Pons (tissue), 1 donor: ENCODE measurements at places on chromosomes 5 and 9.

DNA sequence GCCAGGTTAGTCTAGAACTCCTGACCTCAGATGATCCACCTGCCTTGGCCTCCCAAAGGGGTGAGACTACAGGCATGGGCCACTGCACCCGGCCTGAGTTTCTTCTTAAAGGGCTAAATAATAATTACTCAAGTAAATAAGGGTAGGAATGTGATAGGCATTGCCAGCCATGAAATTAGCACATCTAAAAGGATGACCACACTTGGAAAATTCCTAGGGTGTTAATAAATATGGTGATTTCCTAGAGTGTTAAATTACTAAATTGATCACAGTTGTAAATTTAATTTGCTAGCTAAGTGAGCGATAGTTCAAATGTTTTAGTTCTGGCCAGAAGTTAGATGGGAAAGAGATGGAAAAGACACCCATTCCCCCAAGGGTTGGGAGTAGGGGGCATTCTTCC is 53.4 kb downstream of the UBAP1 start:
- DNase-seq: no peak

DNA sequence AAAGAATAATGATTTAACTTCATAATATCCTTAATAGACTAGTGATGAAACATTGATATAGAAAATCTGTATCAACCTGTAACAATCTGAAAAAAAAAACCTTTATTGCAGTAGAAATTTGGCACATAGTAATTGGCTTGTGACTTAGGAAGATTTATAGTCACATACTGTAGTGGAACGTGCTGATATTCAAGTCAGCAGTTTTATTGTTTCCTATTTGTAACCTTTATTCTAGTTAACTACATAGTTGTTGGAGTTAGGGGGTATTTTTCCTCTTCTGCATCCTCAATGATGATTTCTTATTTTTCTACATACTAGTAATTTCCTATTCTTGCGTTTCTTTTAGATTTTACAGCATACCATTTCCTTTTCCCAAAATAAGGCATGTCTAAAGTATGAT is 14.5 kb upstream of the LRRC70 start:
- no peak for DNase-seq

- DNase-seq: no peak
Measured at GRCh38 chr5:51091816-51092215, 291.4 kb upstream of the ISL1 start.

- no peak for DNase-seq
Measured at GRCh38 chr9:1490341-1491232, 440.4 kb downstream of the DMRT2 start.

- no peak for DNase-seq
Measured at GRCh38 chr5:160496784-160497183, 75.1 kb downstream of the PTTG1 start.

DNA sequence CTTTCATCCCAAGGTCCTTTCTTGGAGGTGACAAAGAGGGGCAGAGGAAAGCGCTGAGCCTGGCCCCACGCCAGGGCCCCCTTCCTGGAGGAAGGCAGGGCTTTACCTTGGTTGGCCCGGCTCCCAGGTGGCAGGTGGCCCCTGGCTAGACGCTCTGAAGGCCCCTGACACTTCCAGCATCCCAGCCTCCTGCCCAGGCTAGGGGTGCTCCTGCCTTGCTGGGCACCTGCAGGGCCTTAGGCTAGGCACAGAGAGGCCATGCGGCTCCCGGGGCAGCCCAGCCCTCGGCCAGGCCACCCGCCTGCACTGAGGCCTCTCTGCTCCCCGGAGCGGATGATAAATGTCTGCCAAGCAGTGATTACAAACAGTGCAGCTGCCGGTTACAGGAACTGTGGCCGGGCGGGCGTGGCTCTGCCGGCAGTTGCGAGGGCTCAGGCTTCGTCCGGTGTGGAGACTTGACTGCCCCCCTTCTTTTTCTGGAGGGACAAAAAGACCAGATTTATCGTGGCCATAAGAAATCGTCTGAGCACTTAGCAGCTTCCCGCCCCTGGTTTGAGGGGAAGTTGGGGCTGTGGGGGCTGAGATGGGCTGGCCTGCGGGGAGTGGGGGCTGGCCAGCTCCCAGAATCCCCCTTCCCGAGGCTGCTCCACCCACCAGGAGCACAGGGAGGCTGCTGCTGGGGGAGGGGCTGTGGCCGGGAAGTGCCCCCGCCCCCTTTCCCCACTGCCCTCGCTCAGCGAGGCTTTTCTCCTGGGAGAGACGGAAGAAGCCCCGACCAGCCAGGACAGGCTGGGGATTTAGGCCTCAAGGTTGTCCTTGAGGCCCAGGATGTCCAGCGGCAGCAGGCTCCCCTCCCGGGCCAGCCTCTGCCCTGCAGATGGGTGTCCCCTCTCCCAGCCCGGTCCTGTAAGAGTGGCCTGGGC is 31.6 kb upstream of the UBAC1 start:
- peak; percentile 8 for DNase-seq

DNA sequence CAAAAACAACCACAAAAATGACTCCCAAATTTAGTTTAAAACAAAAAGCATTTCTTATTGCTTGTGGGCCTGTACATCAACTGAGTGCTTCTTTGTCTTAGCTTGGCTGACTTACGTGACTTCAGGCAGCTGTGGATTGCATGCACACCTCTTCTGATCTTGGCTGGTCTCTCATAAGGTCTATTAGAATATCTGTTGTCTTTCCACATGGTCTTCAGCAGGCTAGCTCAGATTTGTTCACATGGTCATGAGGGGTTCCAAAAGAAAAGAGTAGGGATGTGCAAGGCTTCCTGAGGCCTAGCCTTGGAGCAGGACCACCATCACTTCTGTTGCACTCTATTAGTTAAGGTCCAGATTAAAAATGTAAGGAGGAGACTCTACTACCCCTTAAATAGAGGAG is 120.1 kb downstream of the LRRC70 start:
- DNase-seq: no peak

DNA sequence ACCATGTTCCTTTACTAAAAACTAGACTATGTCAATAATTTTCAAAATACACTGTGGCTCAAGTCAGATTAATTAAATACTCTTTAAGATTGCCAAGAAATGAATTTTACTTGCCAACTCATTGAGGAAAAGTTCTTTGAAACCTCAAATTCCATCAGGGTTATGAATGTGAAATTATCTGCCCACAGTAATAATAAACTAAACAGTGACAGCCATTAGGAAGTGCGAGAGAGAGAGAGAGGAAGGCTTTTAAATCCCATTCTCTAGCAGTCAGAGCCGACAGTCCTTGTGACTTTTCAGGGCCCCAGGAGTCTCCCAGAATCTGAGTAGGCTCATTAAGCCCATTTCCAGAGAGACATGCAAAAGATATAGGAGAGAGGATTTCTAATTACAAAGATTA is 236.1 kb downstream of the MARCHF11 start:
- no peak for DNase-seq

GRCh38 chr9:107638521-107639310 is 149.1 kb upstream of the KLF4 start:
- DNase-seq: peak; percentile 41

- DNase-seq: no peak
Measured at GRCh38 chr5:176806137-176806536, 4.2 kb upstream of the UNC5A start.

DNA sequence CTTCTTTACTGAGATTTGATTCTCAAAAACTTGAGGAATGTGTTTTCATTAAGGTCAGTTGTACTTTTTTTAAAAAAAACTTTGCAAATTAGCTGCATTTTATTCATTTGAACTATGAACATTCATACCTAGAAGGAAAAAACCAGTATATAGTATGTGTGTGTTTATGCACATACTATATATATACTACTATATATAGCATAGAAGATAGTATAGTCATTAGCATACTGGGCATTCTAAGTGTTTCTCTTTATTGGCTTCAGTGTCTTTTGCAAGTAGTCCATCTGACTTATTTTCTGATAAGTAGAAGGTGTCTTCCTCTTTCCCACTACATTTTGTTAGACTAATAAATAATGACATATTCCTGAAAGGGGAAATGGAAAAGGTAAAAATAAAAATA is 33.0 kb downstream of the ELOVL7 start:
- DNase-seq: no peak

GRCh38 chr9:93821307-93821703 is 133.8 kb downstream of the BARX1 start:
- DNase-seq: no peak

- DNase-seq: no peak
Measured at GRCh38 chr9:38091310-38092199, 22.5 kb upstream of the SHB start.

GRCh38 chr9:85163415-85163814 is 493.9 kb downstream of the NTRK2 start:
- no peak for DNase-seq

DNA sequence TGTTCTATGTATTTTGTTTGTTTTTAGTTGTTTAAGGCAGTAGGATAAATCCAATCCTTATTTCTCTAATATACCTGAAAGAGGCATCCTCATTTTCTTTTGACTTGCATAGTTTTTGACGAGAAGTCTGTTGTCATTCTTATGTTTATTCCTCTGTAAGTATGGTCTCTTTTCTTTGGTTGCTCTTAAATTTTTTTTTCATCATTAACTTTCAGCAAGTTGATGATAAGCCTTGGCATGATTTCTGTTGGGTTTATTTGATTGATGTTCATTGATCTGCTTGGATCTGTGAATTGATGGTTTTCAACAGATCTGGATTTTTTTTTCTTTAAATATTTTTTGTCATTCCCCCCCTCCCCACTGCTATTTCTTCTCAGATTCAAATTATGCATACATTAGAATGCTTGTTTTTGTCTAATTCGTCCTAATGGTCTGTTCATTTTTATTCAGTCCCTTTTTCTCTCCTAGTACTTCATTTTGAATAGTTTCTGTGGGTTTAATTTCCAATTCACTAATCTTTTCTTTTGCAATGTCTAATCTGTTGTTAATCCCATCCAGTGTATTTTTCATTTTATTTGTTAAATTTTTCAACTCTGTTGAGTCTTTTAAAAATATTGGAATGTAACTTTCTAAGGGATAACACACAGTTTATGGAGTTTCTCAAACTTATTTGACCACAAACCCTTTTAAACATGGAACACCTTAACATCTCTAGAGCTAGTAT is 495.9 kb downstream of the CSNK1G3 start:
- DNase-seq: no peak

GRCh38 chr5:176171171-176171760 is 67.0 kb upstream of the SIMC1 start:
- DNase-seq: peak; percentile 15

DNA sequence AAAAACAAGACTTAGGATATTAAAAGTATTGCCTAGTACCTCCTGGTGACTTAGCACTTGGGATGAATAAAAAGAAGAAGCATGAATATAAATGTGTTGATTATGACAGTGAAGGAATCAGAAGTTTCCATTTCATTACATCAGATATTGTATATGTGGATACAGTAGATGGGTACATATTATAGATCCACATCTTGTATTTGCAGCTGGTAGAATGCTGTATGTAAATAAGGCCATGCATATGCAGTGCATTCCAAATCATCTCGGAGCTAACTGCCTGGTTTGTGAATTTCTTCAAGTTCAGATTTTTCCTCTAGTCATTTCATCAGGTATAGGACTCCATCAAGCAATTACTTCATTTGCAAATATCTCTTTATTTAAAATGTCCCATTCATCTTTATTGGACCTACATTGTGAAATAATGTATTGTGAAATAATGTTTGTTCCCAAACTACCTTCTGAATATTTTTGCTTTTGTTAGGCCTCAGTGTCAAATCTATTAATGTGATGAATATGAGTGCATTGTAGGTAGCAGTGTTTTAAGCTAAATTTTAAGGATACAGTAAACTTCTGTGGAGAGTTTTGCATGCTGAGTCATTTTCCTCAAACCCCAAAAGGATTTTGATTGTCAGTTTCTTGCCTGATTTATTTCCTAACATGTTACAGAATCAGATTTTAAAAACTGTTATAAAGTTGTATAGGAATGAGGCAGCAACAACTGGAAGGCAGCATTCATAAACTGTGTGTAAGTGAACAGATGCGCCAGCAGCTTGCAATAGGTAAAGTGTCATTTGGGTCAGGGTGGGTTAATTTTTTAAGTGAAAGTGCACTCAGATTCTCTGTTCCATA is 370.8 kb upstream of the RIOK2 start:
- DNase-seq: no peak

GRCh38 chr5:119332978-119333401 is 22.8 kb upstream of the TNFAIP8 start:
- no peak for DNase-seq

- no peak for DNase-seq
Measured at GRCh38 chr9:106922026-106922425, 59.1 kb downstream of the ZNF462 start.

DNA sequence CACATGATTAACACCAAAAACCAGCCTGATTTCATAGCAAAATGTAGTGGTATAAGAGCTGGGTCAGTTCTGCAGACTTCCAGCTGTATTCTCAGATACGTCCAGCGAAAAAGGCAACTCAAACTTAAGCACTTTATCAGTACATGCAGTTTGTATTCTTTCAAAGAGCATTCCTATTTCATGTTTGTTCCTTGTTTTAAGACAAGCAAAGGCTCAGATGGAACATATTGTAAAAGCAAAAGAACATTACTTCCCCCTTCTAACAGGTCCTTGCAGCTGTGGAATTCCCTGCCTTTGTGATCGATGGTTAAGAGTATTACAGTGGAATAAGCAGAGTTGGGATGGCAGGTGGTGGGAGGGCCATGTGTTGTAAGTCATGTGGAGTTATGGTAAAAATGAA is 86.3 kb upstream of the GRHPR start:
- DNase-seq: no peak

DNA sequence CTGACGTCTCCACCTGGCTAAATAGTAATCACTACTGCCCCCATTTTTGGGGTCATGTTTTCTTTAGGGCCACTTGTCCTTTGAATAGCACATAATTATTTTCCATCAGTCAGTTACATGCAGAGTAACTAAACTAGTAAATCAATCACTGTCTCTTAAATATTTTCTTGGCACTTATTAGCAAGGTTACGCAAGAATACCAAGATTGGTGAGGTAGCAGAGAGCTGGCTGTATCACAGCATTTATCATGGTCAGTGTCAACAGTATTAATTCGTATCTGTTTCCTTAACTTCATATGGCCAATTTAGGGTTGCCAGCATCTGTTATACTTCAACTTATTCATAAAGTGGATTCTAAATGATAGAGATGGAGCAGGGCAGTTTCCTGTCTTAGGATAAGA is 346.8 kb upstream of the FAM174A start:
- DNase-seq: no peak

GRCh38 chr9:71364186-71364955 is 242.9 kb upstream of the TRPM3 start:
- DNase-seq: no peak

DNA sequence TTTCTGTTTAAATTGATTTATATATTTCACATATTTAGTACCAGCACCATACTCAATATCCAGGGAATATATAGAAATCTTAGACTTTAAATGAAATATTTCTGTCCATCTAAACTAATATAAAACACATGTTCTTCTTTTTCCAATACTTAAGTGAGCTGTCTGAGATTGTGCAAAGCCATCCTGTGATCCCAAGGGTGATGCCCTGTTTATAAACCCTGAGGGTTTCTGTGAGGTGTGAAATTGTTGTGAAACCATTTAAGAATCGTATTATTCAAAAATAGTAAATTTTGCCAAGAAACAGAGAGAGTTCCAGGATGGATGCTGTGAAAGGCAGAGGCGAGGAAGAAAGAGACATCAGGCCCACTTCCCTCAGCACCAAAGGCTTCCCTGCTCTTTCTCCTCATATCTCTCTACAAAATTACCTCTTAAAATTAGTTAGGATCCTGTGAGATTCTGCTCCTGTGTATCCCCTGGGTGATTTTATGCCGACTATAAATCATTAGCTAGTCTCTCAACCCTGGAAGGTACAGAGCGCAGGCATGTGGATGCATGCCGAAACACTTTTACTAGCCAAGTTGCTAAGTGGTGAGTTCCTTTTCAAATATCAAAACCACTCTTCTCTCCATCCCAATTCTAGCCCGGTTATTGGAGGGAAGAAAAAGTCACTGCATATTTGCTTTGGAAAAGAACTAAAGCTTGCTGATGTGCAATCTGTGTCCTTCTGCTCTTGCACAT is 183.0 kb downstream of the GLIS3 start:
- DNase-seq: no peak
